Left lobe of liver (tissue), 2 donors: ENCODE measurements at places on chromosomes 6 and 20. TPM values are rescaled to one million over a fixed set of nuclear protein-coding genes. Genes with fewer than 3 reads are reported as not detected.

- DNase-seq, result no peak
These were observed 65.9 kb upstream of the SLC22A23 start for GRCh38 chr6:3522561-3523260.

The GJA1 gene
- 2.1 TPM for total RNA-seq

The HAO1 gene
- 224 TPM for total RNA-seq

The SPATS1 gene
- total RNA-seq, result not detected
